ENCODE measurements at places on chromosomes 12 and 14.

DNA sequence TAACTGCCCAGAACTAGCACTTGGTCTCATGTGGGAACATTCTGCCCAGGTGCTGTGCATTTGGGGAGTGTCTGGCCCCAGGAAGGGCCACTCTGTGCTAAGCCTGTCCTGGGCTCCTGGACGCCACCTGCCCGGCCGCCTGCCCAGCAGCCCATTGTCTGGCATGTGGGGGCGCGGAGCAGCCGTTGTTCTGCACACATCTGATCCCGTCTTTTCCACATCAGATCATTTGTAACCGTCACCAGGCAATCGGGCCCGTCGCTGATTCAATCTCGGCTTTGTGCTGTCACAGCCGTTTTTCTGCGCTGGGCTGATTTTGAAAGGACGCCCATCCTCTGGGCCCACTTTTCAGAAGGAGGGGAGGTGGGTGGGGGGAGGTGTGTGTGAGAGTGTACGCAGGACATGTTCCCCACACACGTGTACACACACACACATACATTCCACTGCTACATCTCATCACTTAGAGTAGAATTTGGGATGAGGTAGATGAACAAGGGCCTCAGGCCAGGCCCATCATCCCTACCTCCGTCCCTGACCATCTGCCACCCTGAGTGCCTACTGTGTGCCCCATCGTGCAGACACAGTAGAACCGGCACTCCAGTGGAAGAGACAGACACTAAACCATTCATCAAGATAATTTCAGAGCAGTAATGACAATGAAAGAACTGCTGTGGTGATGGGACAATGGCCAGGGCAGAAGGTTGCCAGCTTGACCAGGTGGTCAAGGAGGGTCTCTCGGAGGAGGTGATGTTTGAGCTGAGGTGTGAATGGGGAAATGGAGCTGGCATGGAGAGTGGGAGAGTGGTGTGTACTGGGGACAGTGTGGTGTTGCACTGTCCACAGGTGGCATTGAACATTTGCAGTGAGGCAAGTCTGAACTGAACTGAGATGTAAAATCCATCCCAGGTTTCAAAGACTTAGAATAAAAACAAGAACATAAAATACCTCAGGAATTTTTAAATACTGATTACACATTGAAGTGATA, 19.0 kb downstream of the FAM222A start:
- DNase-seq, result no peak

DNA sequence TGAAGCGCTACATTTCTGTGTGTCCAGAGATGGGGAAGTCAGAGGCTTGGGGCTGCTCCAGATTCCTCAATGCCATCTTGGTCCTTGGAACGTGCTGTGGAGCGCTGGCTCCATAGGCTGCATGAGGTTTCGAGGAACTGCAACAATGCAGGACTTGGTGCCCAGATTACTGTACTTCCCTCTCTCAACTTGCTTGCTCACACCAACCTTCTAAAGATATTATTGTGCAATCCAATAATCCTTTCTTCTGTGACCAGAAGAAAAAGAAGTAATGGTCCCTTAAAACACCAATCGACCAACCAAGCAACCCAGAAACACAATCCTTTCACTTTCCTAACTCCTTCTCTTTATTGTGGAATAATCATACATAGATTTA, 3.7 kb downstream of the PRICKLE1 start:
- DNase-seq, result no peak

GRCh38 chr14:61296151-61296550, 15.0 kb upstream of the TMEM30B start:
- DNase-seq, result no peak

DNA sequence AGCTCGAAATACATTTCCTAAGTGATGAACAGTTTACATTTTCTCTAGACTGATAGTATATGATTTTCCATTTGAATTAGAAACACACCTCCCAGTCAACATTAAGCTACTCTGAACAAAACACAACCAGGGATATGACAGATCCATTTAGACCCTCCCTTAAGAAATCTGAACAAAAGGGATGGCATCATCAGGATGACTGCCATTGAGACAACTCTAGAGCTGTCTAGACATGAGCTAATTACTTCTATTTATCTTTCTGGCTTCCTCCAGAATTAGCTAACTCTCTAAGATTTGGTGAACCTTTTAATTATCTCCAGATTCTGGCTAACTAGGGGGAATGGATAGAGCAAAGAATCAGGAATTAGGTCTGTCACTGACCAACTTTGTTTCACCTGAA, 92.9 kb upstream of the IGF1 start:
- no peak for DNase-seq

GRCh38 chr12:71904629-71905028, 34.0 kb upstream of the TPH2 start:
- DNase-seq, result no peak

GRCh38 chr14:85040046-85040685, 489.8 kb upstream of the FLRT2 start:
- no peak for DNase-seq

DNA sequence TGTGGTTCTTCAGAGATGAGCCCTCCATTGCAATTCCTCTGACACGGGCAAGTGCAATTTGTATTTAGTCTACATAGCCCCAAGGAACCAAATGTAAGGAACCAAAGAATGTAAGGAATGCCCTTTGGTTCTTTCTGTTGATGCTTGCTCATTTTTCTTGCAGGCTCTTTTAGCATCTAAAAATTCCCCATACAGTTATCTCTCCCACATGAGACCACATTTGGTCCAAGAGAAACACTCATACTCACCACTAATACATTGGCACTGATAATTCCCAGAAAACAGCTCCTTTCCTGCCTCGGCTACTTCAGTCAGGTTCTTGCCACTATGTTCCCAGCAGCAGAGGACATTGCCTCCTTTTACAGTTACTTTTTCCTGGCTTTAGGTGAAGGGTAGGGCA, 332.6 kb downstream of the AEBP2 start:
- no peak for DNase-seq

DNA sequence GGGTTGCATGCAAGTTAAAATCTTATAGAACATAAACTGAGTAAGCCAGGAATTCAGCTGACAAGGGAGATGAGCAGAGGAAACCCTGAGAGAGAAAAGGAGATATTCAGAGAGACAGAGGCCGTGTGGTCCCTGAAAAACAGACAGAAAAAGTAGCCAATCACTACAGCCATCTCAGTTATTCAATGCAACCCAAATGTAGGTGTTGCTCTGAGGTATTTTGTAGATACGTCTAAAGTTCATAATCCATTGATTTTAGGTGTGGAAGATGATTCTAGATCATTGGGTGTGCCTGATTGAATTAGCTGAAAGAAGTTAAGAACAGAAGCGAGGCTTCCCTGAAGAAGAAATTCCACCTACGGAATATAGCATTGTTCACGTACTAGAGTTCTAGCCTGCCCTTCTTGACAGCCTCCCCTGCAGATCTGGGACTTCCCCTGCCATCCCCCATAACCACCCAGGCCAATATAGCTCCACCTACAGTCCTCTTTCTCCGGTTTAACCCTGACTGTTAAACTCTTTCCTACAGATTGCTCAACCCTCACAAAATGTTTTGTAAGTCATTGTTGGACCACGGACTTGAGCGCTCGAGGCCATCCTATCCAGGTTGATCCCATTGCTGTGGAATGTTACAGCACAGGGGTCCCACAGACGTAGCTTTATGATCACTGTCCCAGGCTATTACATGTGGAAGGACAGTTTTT, 21.7 kb downstream of the AICDA start:
- DNase-seq, result no peak

GRCh38 chr12:91542067-91542466, 359.4 kb upstream of the DCN start:
- DNase-seq, result no peak

DNA sequence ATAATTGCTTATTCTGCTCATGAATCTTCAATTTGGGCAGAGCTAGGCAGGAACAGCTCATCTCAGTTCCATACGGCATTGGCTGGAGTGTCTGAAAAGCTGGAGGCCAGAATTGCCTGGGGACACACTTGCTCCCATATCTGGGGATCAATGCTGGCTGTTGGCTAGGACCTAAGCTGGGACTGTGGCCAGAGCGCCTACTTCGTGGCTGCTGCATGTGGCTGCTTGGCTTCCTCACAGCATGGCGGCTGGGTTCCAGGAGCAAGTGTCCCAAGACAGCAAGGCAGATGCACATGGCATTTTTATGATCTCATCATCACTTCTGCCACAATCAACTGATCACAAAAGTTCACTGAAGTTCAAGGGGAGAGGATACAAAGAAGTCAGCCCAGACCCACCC, 200.2 kb downstream of the TTC8 start:
- DNase-seq, result no peak
